ENCODE measurements at places on chromosomes 12 and 14.

GRCh38 chr14:105710119-105711043 lies 184.0 kb downstream of the TMEM121 start:
- DNase-seq, result no peak

DNA sequence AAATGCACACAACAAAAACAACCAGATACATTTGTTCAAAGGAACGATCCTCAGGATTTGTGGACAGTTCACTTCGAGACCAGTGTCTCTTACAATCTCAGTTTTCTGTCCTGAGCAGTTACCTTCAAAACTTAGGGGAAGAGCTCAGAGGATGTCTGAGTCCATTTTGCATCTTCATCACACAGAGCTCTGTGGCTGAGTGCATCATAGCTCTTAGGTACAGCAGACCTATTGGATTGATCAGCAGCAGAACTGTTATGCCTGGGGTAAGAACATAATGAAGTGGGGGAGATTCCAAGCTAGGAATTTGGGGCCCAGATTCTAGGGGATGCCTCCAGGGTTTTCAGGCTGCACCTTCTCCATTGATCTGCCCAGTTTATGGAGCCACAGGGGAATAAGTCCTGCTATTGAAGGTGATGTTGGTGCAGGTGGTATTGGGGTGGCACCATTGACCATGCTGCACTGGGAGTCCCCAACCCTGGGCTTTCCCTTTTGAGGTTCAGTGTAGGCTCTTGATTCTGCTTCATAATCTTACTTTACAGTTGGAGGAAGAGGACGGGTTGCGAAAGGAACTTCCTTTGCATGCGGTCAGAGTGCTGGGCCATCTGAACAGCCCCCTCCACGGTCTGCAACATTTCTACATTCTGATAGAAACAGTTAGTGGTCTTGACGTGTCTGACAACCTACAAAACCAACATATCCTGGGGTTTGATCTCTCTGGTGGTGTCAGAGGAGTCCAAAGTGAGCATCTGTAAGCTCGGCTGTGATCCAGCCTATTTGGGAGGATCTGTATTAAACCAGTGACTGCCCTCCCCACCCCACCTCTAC lies 112.8 kb downstream of the CHST11 start:
- peak; percentile 13 for DNase-seq

DNA sequence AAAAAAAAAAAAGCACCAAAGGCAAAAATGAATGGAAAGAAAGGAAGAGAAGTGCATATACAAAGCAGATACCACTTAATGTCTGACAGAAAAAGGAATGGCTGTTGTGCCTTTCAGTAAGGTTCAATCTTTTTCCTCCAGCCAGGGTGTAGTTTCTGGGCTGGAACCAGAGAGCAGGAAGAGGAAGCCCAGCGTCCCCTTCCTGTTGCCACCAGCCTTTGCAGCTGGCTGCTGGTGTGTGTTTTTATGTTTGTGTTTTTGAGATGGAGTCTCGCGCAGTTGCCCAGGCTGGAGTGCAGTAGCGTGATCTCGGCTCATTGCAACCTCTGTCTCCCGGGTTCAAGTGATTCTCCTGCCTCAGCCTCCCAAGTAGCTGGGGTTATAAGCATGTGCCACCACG lies 64.6 kb upstream of the LTA4H start:
- DNase-seq, result no peak

DNA sequence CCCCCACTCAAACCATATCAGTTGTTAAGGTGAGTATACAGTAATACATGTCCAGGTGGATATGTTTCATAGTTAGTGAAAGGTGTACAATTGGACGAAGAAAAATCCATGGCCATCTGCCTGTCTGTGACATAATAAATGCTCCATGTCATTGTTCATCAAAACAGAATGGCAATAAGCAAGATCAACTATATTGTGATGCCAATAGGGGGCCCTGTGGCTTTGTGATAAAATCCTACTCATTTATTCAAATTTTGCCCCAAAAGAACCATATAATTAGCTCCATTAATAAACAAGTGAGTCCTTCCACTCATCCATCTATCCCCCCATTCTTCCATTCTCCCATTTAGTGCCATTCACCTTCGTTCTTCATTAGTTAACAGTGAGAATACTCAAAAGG lies 102.0 kb downstream of the MGST1 start:
- DNase-seq, result no peak

GRCh38 chr12:87430444-87430843 lies 598.8 kb downstream of the C12orf50 start:
- DNase-seq, result no peak

GRCh38 chr14:90204516-90204915 lies 51.8 kb upstream of the PSMC1 start:
- no peak for DNase-seq

GRCh38 chr12:113230315-113231234 lies 9.3 kb downstream of the TPCN1 start:
- no peak for DNase-seq

DNA sequence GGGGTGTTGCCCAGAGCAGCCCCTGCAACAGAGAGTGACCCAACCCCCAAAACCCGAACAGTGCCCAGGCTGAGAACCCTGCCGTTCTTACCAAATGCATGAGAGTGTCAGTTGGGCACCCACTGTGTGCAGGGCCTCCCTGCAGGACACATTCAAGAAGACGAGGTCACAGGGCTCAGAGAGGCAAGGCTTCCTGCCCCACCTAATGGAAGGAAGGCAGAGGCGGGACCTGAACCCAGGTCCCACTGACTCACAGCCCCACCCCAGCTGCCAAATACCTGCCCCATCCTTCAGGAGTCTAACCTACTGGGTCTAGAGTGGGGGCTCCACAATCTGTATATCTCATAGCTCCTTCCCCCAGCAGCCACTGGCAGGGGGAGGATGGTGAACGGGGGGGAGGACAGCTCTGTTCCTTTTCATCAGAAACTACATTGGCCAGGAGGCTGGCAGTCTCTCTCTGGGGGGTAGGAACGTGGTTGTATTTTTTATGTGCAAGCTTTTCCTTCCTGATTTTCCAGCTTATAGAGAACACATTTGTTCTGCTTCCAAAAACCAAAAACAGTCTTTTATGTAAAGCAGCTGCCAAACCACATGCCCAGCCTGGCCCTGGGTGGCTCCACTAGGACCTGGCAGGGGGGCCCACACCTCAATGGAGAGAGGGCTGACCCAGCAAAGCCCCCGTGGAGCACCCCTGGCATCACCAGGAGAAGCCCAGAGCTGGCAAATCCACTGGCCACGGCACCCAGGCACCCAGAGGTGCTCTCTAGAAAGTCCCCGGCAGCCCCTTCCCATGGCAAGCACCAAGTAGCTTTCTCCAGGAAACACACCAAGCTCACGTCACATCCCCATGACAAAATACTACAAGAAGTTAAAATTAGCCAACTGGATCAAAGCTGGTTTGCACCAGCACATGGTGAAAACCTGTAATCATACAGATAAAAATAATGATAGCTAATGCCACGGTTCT lies 17.0 kb downstream of the NCOR2 start:
- DNase-seq, result no peak

DNA sequence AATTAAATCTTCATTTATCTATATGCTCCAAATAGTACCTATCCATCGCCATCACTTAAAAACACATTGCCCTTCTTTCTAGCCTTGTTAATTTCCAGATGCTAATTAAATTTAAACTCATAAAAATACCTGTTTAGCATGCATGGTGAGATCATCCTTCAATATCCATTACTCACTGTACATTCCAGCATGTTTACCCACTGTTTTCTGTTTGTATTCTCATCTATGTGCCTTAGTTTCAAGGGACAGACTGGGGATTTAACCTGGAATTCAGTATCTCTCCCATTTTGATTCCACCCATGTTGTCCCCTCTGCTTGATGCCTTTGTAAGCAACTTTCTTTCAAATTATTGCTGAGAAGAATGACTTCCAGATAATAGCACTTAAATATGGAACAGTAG lies 208.0 kb downstream of the SPTSSA start:
- DNase-seq, result no peak

DNA sequence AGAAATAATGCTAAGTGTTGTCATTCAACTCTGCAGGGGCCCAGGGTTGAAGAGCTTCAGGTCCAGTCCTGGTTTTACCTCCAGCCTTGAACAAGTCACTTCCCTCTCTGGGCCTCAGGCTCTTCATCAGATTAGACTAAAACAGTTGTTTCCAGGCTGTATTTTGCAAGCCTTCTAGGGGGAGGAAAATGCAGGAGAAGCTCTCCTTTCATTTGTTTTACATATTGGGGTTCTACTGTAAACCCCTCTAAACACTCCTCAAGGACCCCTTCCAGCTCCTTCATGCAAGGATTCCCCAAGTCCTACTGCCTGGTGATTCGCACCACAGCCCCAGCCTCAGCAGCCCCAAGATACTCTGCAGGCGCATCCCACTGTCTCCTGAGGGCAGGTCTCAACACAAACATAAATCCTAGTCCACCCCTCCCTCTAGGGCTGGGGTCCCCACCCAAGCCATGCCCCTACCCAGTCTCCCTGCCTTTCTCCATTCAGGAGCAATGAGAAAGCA lies 2.7 kb downstream of the SDR9C7 start:
- no peak for DNase-seq

DNA sequence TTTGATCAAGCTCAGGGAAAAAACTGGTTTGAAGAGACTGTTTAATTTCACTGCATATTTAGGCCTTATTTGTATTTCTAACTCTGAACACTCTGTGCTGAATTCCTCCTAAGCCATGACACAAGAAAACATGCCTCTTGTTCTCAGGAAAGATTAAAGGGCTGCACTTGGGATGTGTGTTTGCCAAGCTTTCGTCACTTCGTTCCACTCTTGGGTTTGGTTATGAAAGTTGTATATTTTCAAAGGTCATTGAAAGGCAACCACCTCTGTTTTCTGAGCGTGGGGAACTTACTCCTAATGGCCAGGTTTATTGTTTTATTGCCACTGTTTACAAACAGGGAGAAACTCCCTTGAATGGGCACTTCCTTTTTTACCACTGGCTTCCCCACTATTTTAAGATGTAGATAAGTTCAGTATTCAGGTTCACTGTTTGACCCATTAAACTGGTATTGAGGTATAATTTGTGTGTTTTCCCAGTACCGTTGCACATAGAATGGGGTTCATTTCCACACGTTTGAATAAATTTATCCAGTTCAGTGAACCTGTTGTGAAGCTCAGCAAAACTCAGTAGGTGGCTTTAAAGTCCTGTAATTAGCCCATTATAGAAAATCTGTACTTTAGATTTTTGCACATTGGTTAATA lies 65.3 kb downstream of the NKX2-1 start:
- DNase-seq, result no peak

DNA sequence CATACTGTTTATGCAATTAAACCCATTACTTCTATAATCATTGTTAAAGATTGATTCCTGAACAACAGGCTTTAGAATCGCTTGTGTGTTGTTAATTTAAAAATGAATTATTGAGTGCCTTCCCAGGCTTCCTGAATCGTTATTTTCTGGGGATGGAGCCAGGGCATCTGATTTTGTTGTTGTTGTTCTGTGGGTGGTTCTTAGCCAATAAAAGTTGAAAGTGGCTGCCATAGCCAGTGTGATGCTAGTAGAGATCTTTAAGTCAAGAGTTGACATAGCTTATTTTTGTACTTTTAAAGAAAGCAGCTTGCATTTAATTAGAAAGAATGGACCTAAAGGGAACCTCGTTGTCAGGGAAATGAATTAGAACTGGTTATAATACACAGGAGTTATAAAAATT lies 6.4 kb downstream of the GOLGA5 start:
- no peak for DNase-seq

- no peak for DNase-seq
Measured at GRCh38 chr12:29569132-29569757, 71.8 kb upstream of the OVCH1 start.

DNA sequence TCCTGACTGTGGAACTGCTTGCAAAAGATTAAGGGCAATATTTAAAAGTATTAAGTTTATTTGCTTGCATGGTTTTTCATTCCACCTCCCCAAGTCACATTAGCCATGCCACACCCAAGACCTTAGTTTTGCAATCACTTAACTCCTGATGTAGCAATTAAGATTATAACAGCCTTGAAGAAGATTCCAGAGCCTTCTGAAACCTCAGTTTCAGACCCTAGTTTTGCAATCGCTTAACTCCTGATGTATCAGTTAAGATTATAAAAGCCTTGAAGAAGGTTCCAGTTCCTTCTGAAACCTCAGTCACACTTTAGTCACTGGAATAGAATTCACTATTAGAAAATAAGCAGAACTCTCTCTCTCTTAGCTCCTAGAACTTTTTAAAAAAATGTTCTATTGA lies 42.7 kb upstream of the DCN start:
- no peak for DNase-seq

DNA sequence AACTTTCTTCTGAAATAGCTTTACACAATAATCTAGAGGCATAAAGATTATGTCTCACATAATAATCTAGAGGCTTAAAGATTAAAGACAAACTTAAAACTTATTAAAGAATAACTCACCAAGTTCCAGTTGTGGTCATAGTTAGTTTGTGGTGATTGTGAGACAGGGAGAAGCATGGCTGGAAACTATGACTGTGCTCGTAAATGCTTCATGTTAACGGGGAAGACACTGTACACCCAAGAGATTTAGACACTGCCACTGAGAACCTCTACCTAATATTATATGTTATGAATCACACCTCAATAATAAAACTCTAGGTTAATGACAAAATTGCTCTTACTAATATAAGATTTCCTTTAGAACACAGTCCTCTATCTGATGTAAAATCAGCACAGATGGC lies 541.6 kb downstream of the TMEM121 start:
- no peak for DNase-seq

DNA sequence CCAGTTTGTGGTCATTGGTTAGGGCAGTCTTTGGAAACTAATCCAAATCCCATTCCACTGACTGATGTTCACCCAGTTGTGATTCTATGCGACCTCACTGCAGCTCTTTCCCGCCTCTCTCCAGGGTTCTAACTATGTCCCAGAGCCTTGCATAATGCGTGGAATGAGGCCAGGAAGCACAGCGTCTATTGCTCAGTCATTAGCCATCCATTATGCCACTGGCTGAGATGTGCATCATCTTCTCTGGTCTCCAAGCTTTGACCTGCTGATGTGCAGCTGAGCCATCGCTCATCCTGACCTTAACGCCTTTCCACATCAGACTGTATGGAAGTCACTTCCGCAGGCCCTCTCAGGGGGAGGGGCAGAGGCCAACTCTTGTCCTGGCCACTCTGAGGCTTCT lies 115.4 kb upstream of the VRK1 start:
- DNase-seq, result no peak

DNA sequence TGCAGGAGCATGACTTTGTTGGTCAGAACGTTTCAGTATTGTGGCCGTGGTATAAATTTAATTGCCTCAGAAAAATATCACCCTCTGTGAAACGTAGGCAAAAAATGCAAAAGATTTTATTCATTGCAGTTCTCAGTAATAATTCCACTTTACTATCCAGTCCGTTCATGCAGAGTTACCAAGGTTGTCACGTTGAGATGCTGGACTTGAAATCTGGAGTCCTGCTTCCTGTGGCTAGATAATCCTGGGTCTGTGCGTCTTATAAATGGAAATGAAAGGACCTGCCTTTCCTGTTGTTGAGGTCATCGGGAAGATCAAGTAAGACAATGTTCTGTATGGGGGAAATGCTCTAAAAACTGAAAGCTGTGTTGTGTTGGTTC lies 1.3 kb upstream of the AVPR1A start:
- DNase-seq, result no peak

- DNase-seq, result peak; percentile 19
Measured at GRCh38 chr14:101761881-101762529, 496 bp downstream of the PPP2R5C start.
